ENCODE measurements at places on chromosomes 7 and 10.

DNA sequence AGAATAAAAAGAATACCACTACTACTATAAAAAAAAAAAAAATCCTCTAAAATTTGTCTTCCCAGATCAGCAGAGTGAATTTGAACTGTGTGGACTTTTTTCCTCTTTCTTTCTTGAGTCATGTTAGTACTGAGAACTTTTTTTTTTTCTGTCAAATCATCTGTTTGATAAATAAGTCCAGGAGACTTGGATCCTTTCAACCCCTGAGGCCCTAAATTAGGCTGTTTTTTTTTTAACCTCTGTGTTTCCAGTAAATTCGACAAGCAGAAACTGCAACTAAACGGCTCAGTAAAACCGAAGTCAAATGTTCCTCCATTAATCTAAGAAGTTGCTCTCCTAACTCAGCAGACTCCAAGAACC is 2.7 kb downstream of the MAP3K8 start:
- no peak for DNase-seq

- DNase-seq, result no peak
Observed at GRCh38 chr7:134637441-134637840, 9.2 kb upstream of the BPGM start.

DNA sequence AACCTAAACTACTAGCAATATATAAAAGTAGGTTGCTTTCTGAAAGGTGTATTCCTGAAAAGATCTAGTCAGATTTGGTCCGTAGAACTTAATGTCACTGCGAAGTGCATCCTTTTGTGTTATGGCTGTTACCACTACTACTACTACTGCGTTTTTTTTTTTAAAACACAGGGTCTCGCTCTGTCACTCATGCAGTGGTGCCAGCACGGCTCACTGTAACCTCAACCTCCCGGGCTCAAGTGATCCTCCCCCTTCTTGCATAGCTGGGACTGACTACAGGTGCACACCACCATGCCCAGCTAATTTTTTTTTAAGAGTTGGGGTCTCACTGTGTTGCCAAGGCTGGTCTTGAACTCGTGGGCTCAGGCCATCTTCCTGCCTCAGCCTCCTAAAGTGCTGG is 14.5 kb downstream of the WIPI2 start:
- no peak for DNase-seq

DNA sequence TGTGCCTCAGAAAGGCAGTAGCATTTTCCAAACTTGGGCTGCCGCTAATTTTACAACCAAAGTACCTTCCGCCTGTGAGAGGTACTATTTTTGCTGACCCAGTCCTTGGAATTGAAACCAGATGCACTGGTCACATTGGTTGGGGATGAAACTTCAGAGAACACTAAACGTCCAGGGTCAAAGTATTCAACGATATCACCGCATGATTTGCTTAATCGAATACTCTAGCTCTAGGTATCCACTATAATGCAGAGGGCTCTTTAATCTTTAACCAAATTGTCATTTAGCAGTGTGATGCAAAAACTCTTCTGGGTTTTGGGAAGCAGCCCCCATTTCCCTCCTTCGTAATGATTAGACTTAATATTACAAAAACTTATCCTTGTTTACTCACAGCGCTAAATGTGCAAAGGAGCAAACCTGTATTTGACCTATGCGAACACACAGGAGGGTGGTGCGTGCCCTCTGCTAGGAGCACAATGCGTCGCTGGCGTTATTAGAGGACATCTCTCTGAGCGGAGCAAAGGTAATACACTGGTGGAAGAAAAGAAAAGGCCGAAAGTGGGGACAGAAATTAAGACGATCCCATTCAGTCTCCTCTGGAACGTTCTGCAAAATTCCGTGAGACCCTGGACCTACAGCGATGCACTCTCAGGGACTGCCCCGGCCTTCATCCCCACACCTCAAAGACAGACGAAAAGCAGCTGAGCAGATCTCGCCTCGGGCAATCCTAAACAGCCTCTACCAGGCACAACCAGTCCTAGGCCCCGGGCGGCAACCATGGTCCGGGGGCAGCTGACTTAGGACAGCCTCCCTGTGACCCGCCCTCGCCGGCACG is 916 bp upstream of the EEPD1 start:
- DNase-seq, result no peak

GRCh38 chr10:122829454-122829853 is 16.2 kb downstream of the CUZD1 start:
- DNase-seq, result no peak

DNA sequence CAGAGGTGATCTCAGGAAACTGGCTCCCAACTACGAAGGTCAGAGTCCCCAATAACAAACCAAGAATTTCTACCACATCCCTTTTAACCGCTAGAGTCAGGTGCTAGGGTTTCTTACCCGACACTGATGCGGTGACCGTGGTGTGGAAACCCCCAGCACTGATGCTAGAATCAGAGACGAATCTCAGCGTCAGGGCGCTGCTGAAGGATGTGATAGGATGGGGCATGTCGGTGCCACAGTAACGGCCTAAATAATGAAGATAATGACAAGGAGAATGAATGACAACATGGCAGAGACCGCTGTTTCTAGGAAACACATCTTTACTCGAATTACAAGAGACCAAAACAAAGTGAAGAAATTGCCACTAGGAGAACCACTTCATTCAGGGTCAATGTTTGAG is 131.1 kb upstream of the RSU1 start:
- no peak for DNase-seq

DNA sequence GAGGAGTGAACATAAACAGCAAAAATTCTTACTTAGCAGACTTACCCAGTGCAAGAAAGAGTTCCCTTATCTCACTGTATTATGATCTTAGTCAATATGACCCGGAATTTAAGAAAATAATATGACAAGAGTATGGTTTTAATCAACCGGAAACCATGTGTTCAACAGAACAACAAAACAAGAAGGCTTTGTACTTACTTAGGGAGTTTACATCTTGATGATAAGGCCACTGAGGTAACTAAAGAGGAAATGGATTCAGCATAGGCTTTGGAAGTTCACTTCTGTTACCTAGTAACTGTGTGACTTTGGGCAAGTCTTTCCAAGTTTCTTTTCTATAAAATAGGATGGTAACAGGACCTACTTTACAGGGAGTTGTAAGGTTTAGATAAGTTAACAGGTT is 7.4 kb upstream of the FAS start:
- no peak for DNase-seq

DNA sequence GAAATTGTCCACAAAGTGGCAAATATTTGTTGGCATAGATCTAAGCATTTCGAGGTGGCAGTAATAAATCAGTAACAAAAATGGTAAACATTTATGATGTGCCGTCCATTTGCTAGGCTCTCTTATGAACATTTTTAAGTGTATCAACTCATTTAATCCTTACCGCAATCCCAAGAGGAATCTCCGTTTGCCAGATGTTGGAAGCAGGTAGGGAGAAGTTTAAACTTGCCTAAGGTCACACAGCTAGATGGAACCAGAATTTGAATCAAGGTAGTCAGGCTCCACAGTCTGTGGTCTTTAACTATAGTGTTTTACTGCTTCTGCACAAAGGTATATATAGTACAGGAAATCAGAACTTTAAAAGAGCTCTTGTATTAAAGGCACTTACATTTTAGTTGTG is 2.6 kb downstream of the MKLN1 start:
- DNase-seq, result no peak

- DNase-seq, result no peak
Observed at GRCh38 chr7:94650147-94651051, 5.5 kb downstream of the SGCE start.

DNA sequence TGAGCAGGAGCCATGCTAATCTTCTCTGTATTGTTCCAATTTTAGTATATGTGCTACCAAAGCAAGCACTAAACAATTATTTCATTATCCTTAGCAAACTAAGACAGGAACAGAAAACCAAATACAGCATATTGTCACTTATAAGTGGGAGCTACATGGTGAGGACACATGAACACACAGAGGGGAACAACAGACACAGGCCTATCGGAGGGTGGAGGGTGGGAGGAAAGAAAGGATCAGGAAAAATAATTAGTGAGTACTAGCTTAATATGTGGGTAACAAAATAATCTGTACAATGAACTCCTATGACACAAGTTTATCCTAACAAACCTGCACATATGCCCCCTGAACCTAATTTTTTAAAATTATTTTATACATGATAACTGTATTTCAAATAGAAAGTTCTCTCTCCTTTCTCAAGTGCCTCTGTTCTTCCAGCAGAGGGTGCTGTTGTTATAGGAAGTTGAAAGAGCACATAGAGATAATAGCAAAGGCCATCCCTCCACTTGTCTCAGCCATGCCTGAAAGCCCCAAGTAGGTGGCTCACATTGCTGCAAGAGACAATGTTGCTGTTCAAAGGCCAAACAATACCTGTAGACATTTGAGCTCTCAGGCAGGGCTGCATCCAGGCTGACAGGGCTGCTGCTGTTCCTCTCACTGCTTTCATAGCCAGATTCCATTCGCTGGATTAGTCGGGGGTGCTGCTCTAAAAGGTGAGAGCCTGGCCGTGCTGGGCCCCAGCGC is 33.4 kb upstream of the PPP3CB start:
- no peak for DNase-seq

DNA sequence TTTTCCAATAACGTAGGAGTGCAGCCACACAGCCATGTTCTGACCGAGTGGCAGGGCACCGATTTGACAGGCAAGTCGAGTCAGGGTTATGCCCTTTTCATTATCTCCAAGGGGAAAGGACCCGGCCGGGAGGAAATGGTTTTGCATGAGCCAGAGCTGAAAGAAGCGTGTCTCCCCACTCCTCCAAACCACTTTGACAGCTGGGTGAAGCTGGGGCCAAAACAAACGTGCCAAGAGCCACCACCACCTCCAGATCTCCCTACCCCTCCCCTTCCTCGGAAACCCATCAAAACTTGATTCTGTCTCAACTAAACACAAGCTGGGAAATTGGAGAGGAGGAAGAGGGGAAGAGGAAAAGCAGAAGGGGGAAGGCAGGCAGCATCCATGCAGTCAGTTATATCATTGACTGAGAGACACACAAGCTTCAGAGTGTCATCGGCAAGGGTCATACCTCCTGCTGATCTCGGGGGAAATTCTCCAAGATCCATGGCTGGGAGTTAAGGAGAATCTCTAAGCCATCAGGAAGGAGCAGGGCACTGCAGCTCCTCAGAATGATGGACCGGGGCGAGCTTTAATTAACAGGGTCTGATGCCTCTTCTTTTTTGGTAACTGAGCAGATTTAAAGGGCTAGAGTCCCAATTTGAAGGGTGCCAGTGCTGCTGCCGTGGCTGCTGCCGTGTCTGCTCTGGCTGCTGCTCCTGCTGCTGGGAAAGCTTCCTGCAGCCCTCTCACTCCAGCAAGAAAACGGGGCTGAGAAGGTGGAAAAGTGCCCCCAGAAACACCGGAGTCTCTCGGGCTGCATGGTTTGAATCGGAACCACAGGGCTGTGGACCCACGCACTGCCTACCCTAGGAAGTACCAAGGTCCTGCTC is 34.7 kb upstream of the CALN1 start:
- DNase-seq, result no peak

DNA sequence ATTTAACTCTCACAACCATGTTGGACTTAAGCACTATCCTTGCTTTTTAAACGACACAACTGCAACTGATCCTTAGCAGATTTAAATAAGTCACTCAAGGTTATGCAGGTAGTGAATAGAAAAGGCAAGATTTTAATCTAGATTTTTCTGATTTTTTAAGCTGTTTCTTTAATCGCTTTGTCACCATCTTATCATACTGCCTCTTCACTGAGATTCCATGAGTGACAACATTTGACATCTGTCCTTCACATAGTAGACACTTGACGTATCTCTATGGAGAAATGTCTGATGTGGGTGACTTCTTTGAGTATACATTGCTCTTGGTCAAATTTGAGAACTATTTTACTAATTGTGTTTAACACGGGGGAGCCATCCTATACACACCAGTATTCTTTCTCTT is 839.7 kb downstream of the GATA3 start:
- DNase-seq, result no peak

- DNase-seq, result no peak
Observed at GRCh38 chr7:24701261-24702235, 55.7 kb downstream of the GSDME start.

DNA sequence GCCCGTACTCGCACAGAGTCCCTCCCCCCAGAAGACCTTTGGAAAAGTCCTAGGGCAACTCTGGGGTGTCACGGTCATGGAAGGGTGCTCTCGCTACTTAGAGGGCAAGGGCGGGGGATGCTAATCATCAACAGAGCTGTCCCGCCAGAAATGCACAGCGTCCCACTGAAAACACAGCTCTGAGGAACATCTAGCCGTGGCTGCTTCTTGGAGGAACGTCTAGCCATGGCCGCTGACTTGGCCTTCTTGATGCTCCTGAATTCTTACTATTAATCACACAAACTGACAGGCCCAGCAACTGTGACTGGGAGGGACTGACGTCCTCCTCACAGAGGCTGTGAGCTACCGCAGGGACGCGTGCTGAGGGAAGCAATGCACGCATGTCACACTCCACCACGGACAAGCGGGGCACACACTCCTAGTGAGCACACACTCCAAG is 1.7 kb downstream of the TUBGCP2 start:
- no peak for DNase-seq

DNA sequence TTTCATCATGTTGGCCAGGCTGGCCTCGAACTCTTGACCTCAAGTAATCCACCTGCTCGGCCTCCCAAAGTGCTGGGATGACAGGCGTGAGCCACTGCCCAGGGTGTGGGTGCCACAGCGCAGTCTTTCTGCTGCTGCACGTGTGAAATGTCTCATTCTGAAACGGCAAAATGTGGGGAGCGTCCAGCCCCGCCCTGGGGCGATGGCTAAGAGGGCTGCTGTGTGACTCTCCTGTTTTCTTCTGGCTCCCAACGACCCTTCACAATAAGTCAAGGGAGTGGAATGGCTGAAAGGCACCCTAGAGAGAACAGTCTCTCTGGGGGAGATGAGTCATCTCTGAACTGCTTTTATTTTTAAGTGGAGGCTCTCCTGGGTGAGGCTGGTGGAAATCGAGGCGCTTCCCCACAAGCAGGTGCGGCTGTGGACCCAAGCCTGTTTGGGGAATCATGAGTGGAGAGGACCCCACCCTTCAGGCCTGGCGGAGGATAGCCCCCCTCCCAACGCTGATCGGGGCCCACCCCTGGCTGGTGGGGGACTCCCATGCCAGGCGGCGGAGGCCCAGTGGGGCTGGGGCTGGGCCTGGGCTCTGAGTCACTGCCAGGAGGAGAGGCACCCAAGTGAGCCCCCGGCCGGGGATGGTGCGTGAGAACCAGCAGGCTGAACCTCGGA is 18.0 kb downstream of the ADAP1 start:
- DNase-seq, result no peak
